ENCODE measurements at places on chromosomes 1 and 21.

DNA sequence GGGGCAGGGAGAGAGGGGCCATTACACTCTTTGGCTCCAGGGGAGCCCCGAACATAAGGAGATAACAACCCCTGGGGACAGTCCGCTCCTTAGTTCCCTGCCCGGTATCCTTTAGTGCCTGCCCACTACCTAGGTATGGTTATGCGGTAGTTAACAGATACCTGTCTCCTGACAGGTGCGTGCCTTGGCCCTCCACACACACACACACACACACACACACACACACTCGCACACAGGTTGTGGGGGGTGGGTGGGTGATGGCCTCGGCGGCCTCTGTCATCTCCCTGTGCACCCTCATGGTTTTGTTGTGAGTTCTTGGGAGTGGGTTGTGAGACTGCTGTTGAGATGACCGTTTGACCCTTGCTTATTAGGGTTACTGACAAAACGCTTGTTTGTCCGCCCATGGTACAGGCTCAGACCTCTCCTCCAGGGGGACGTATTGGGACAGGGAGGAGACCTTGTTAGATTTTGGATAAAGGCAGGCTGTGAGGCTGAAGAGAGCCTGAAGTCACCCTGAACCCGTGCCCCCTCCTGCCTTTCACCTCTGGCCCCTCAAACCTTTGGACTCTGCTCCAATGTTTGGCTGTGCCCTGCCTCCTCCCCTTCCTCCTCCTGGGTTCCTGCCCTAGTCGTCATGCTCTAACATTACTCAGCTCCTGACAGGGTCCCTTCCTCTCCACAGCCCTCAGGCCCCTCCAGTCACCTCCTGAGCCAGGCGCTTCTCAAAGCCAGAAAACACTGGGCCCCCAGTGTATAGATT is 979 bp downstream of the RASSF5 start:
- DNase-seq = no peak

- DNase-seq = no peak
Observed at GRCh38 chr1:64235181-64235580, 31.8 kb downstream of the UBE2U start.

- DNase-seq = no peak
Observed at GRCh38 chr1:178330153-178330552, 166.6 kb downstream of the CLEC20A start.

DNA sequence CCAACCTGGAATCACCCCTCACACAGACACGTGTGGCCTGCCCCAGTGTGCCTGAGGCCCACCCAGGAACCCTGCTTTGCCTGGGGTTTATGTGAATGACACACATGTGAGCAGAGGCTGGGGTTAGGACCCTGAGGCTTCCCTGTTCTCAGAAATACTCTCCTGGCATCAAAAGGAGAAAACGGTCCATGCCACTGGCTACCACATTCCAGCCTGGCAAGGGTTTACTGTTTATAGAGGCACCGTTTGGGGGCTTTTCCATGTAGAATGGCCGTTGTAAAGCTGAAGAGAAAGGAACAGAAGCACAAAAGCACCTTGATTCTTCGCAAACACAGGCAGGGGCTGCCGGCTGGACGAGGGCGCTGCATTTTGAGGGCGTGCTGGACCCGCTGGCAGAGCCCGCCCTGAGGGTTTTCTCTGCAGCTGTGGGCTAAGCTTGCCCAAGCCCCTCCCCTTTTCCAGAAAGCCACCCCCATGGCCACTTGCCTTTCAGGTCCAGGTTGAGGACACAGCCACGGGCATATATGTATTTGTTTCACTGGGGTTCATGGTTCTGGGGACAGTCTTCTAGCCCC is 13.0 kb downstream of the TFF3 start:
- DNase-seq = no peak

DNA sequence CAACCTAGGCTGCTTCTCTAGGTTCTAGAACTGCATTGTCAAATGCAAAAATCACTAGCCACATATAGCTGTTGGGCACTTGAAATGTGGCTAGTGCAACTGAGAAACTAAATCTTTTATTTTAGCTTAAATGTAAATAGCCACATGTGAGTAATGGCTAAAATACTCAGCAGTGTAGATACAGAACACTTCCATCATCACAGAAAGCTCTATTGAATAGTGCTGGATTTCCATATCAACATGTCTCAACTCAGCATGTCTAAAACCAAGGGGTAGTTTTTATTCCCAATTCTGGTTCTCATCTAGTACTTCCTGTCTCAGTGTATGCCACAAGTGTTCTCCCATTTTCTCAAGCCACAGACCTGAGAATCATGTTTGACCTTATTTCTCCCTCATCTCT is 7.5 kb upstream of the TP53BP2 start:
- DNase-seq = no peak

GRCh38 chr1:29380532-29380931 is 144.2 kb downstream of the PTPRU start:
- DNase-seq = no peak

DNA sequence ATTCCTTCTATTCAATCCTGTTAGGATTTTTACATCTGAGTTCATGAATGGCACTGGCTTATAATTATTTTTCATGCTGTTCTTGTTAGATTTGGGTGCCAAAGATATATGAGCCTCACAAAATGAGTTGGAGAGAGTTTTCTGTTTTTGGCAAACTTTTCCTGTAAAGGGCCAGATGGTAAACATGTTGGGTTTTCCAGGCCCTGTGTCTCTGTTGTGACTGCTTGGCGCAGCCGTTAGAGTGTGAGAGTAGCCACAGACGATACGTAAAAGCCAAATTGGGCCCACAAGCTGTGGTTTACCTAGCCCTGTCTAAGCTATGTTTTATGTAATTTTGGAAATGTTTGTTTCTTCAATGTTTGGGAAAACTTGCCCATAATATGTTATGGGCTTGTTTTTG is 15.6 kb upstream of the CA6 start:
- DNase-seq = no peak

DNA sequence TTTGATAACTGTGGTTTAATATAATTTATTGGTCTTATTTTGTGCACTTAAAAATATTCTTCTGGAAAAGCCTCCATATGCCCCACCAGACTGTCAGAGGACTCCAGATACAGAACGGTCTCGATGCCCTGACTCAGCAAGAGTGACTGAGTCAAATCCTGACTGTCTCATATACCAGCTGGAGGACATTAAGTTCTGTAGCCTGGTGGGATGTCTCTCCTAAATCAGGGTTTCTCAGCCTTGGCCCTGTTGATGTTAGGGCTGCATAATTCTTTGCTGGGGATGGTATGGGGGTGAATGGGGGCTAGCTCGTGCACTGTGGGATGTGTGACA is 67.7 kb upstream of the TLR5 start:
- DNase-seq = no peak

GRCh38 chr1:204992201-204992997 is 50.6 kb upstream of the CNTN2 start:
- DNase-seq = no peak

GRCh38 chr1:15152318-15153183 is 996 bp upstream of the TMEM51 start:
- DNase-seq = peak; percentile 71

DNA sequence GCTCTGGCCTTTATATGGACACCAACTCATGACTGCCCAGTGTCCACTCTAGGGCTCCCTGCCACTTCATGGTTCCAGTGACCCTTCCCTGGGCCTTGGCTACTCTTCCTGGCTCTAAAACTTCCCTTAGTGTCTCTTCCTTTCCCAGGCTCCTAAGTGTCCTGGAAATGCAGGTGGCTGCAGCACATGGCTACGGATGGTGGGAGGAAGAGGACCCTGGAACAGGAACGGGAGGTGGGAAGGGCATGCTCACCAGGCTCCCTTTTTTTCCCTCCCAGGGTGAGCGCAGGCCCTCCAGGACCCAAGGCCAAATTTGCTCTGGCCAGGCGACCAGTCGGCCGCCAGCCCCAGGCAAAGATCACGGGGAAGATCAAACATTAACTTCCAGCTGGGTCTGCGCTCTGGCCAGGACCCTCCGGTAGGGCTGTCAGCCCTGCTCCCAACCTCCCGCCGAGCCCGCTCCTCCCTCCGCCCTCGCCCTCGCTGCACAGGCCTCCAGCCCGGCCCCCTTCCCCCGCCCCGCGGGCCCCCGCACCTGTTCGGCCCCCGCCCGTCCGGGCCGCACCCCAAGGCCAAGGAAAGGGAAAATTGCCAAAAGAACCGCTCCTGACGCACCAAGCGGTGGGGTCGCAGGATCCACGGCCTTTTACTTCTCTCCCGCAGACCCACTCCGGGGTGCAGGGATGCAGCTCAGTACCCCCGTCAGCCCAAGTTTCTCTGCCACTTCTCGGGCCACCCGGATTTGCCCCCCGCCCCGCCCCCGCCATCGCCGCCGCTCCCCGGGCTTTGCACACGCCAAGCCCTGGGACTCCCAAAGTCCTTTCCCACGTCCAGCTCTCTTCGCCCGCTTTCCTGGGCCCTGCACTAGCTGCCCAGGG is 894 bp downstream of the TCEA3 start:
- no peak for DNase-seq

GRCh38 chr1:203932556-203932955 is 71.2 kb downstream of the SNRPE start:
- DNase-seq = no peak

GRCh38 chr1:12696658-12697057 is 19.3 kb upstream of the AADACL3 start:
- DNase-seq = no peak

- no peak for DNase-seq
Observed at GRCh38 chr1:244974106-244974505, 109.8 kb upstream of the HNRNPU start.

DNA sequence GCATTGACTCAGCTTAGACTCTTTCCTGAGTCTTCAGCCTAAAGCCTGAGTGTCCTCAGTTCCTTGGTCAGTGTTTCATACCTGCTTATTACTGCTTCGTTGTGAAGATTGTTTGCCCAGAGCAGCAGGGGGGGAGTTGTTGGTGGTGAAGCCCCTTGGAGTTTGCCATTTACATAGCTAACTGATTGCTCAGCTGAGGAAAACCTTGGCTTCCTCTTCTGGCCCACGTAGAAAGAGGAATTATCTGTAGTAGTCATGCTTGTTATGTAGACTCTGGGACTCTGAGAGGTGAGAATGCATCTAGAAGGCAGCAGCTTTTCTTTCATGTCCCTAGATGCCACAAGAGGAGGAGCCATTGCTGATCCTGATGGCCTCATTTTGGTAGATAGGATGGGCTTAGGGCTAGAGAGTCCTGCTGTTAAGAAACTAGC is 125.9 kb downstream of the MAST2 start:
- DNase-seq = no peak

DNA sequence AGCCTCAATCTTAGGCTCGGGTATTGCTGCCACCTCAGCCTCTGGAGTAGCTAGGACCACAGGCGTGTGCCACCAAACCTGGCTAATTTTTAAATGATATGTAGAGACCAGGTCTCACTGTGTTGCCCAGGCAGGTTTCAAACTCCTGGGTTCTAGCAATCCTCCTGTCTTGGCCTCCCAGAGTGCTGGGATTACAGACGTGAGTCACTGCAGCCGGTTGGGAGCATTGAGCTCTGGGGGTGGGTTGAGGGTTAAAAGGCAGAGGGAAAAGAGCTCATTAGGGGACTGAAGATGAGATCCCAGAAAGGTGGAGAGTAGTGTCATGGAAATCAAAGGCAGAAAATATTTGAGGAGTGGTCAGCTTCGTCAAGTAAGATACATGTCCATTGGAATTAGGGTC is 7.1 kb downstream of the RAD54L start:
- DNase-seq = no peak

- no peak for DNase-seq
Observed at GRCh38 chr21:31847761-31848160, 25.1 kb upstream of the HUNK start.

- DNase-seq = no peak
Observed at GRCh38 chr1:3668148-3668547, 15.8 kb downstream of the TP73 start.

- DNase-seq = no peak
Observed at GRCh38 chr1:198047913-198048312, 108.9 kb upstream of the NEK7 start.

DNA sequence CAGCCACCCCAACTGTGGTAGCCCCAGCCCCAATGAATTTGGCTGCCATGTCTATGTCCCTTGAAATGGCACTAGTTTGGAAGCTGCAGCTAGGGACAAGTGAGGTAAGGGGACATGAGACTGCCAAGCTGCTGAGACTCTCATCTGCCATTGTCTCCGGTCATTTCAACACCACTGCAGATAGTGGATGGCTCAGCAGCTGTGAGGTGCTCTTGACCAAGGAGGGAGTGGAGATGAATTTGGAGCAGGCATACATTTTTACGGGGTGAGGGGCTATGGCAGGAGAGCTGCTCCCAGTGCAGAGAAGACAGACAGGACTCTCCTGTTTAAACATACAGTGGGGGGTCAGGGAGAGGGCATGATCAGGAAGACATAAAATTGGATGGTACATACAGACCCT is 315.5 kb upstream of the CAMK1G start:
- no peak for DNase-seq

DNA sequence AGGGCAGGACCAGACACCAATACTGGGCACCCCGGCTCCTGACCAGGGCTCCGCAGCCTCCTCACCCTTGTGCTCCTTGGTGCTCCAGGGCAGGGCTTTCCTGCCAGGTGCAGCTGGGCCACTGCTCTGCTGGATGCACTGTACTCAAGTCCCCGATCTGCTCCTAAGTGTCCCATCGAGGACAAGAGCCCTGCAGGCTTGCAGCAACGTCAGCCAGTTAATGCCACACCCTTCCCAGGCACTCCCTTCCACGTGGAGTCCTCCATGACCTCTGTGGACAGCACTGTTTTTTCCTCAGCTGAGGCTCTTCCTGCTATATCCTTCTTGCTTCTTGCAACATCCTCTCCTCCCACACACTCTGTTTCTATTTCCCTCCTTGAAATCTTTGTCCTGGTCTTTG is 94.0 kb upstream of the NGF start:
- no peak for DNase-seq

DNA sequence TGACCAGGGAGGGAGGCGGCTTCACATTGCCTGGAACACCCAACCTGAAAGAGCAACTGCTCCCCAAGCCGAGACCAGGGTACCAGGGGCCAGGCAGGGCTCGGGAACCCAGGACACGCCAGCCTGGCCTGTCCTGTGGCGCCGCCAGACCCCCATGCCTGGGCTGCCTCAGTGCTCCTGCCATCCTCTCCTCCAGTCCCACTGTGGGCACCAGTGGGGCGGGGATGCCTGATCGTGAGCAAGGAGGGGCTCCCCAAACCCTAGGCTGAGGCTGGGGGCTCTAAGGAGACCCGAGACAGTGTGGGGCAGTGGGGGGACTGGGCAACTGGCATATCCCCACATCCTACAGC is 45.1 kb downstream of the WNT9A start:
- no peak for DNase-seq

GRCh38 chr21:42348762-42349161 is 2.0 kb downstream of the TFF2 start:
- DNase-seq = no peak

DNA sequence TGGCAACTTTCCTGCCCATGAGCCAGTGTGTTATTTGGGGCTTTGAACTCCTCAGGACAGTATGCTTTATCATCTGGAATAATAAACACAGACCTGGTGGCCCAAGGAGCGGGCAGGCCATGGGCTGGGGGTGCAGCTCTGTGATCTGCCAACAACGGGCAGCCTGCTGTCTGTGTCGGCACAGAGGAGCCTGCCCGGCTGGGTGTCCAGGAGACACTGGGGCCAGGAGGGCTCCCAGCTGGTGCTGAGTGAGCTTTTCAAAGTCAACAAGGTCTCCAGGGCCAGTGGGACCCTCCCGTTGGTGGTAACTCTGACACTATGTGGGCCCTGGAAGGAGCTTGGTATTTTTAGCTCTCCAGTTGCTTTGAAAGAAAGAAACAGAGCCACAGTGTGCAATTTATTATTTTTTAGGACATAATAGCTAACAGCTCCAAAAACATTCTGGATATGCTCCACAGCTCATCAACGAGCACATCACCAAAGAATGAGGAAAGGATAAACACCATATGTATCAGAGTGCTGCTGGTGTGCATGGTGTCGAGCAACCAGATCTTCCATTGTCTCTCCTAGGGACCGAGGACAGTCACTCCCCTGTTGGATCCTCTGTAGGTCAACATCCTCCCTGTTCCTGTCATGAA is 488.7 kb upstream of the USP24 start:
- no peak for DNase-seq
